Glomerular endothelial cell (primary cell): ENCODE measurements at places on chromosomes 16 and 17. TPM values are rescaled to one million over a fixed set of nuclear protein-coding genes. Genes with fewer than 3 reads are reported as not detected.

The TEKT1 gene
- total RNA-seq: not detected in 2 replicates

The HOXB2 gene
- total RNA-seq: 16.6 and 39.7 TPM in 2 replicates

The WNT9B gene
- total RNA-seq: not detected in 2 replicates

The SERPINF2 gene
- total RNA-seq: 1.6 TPM in 1 of 2 replicates, not detected in the other

The CDC42EP4 gene
- total RNA-seq: 25.0 and 36.8 TPM in 2 replicates

The TRIM72 gene
- total RNA-seq: not detected in 2 replicates

The FBXW10 gene
- not detected in 2 replicates for total RNA-seq

The STH gene
- total RNA-seq: not detected in 2 replicates

The NTN1 gene
- 0.82 TPM in 2 replicates for total RNA-seq

The KRTAP9-8 gene
- total RNA-seq: not detected in 2 replicates
